Stimulated activated CD8-positive, alpha-beta memory T cell treated with anti-CD3 and anti-CD28 coated beads, Interleukin-15, amount 100 ng/mL, for 1 hour (primary cell): ENCODE measurements at places on chromosomes 12 and 14.

GRCh38 chr12:8661016-8661415 is 1.6 kb downstream of the MFAP5 start:
- DNase-seq = no peak

GRCh38 chr12:49189731-49190716 is 1.1 kb upstream of the TUBA1A start:
- no peak for DNase-seq

- DNase-seq = no peak
These were observed 71.1 kb downstream of the PTPRR start for GRCh38 chr12:70849265-70849960.

- no peak for DNase-seq
These were observed 357.3 kb upstream of the MIS18BP1 start for GRCh38 chr14:45610318-45610717.

- DNase-seq = no peak
These were observed 1209.3 kb downstream of the FSCB start for GRCh38 chr14:43297794-43298193.

DNA sequence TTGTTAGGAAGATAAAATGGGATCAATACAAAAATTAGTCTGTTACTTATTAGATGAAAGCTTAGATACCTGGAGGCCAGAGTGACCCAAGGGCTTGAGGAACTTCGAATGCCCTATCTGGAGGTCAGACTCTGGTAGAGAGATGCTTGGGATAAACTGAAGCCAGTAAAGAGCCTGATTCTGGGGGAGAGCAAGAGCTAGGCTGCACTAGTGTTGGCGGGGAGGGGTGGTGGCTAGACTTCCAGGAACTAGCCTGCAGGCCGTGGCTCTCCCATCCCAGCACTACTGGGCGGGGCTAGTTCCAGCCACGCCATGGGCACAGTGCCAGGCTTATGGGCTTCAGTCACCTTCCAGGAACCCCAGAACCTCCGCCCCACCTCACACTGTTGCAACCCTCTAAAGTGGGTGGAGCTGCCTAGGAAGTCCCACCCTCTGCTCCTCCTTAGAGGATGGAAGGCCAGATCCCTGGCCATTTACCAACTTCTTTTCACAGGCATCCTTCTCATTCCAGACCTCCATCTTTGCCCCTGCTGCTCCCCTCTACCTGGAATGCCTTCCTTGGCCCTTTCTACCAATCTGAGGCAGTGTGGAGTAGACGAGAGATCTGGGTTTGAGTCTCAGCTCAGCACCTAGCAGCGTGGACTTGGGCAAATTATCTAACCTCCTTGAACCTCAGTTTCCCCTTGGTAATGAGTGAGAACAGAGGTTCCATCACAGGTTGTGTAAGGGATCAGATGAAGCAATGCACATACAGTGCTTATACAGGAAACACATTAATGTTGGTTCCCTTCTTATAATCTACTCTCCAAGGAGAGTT is 6.3 kb upstream of the NFE2 start:
- DNase-seq = no peak

DNA sequence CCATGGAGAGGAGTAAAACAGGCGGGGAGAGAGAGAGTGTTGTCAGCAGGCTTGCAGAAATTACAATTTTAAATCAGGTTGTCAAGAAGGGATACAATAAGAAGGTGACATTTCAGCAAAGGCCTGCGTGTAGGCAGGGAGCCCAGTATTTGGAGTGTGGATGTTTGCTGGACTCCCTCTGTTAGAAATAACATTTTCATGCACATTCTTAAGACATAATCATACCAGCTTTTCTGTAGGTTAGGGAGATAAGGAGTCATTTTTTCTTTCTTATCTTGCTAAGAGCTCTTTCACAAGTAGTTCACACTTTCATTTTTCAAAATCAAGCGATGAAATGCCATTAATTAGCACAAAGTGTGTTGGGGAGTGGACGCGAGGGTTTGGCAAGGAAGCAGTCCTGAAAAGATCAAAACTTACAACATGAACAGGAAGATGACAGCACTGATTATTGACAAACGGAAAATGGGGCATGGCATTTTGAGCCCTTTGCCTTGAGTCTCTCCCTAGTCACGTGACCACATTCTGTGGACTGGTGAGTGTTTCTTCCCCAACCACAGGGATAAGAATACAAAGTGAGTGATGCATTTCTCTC is 160.2 kb downstream of the DAD1 start:
- DNase-seq = no peak

- no peak for DNase-seq
These were observed 417.7 kb downstream of the FLRT2 start for GRCh38 chr14:85947461-85948139.
